Mesothelial cell of epicardium (in vitro differentiated cells): ENCODE measurements at places on chromosomes 2 and 18. TPM values are rescaled to one million over a fixed set of nuclear protein-coding genes. Genes with fewer than 3 reads are reported as not detected.

DNA sequence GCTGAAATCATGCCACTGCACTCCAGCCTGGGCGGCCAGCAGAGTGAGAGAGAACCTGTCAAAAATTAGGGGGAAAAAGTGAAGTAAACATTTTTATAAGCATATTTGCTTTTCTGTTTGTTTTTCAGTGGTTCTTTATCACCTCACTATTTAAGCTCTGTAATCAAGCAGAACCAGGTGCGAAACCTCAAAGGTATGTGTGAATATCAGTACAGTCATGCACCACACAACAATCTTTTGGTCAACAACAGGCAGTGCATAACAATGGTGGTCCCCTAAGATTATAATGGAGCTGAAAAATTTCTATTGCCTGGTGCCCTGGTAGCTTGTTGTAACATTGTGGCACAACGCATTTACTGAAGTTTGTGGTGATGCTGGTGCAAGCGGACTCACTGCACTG is 167.4 kb upstream of the STON1 start:
- peaks cover 2% of the 10 kb centered on the region for H3K36me3 ChIP-seq
- H3K27me3 ChIP-seq, result no peaks in the 10 kb centered on the region
- H3K4me3 ChIP-seq, result no peak overlapping the region
- DNase-seq, result no peak
- no peak overlapping the region for H3K27ac ChIP-seq

DNA sequence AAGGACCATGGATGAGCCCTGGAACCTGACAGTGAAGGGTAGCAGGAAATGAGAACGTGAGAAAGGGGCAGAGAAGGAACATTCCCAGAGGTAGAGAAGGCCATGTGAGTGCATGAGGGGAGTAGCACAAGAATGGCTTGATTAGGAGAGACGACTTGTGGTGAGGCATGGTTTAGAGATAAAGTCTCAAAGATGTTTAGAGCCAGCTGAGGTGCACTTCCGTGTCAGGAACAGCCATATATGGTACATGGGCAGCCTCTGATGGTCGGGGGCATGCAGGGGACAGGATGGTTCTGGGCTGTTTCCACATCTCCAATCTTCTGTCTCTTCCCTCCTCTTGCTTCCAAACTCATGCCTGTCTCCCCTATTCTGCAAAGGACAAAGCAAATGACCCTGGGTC is 28.8 kb upstream of the EFEMP1 start:
- peaks cover 12% of the 10 kb centered on the region for H3K27me3 ChIP-seq
- H3K27ac ChIP-seq, result no peak overlapping the region
- no peak for DNase-seq
- H3K4me1 ChIP-seq, result peaks cover 22% of the 10 kb centered on the region

GRCh38 chr2:36800381-36800780 is 103.9 kb downstream of the VIT start:
- no peak overlapping the region for H3K27ac ChIP-seq
- peaks cover 12% of the 10 kb centered on the region for H3K27me3 ChIP-seq
- no peaks in the 10 kb centered on the region for H3K4me1 ChIP-seq
- no peak overlapping the region for H3K4me3 ChIP-seq
- H3K36me3 ChIP-seq, result no peaks in the 10 kb centered on the region

GRCh38 chr18:26738706-26739105 is 126.8 kb downstream of the AQP4 start:
- no peaks in the 10 kb centered on the region for H3K36me3 ChIP-seq
- H3K27me3 ChIP-seq, result no peaks in the 10 kb centered on the region
- DNase-seq, result no peak
- H3K27ac ChIP-seq, result no peak overlapping the region
- peaks cover 7% of the 10 kb centered on the region for H3K4me1 ChIP-seq
- no peak overlapping the region for H3K4me3 ChIP-seq

DNA sequence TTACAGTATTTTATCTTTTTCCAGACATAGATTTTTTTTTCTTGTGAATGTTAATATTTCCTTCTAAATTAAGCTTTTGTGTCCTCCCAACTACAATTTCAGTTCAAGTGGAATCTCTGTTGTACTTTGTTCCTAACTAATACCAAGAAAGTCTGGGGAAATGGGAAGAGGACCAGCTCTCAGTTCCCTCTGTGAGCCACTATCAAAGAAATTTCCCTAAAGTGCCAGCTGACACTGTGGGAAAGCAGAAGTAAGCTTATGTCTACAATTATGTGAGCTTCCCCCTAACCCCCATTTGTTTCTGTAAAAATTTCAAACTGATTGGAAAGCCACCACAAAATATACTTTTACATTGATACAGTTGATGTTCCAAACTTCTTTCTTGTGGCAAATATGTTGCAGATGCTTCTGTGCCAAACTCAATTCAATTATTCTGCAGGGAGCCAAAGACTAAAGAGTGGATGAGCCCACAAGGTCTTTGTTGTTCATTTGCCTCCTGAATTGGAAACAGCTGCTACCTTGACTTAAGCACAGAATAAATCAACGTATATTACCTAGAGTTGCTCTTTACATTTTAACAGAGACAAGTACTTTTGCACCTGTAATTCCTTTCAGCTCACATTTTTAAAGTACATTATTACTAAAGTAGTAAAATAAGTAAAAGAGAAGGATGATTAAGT is 306.6 kb downstream of the PTH2R start:
- H3K27me3 ChIP-seq, result peaks cover 3% of the 10 kb centered on the region
- peaks cover 9% of the 10 kb centered on the region for H3K4me1 ChIP-seq
- H3K4me3 ChIP-seq, result no peak overlapping the region
- no peak overlapping the region for H3K27ac ChIP-seq
- no peak for DNase-seq

- peaks cover 3% of the 10 kb centered on the region for H3K36me3 ChIP-seq
- H3K27ac ChIP-seq, result no peak overlapping the region
- no peak for DNase-seq
- H3K4me3 ChIP-seq, result no peak overlapping the region
- H3K4me1 ChIP-seq, result no peaks in the 10 kb centered on the region
Observed at GRCh38 chr2:18731666-18732065, 142.3 kb upstream of the NT5C1B start.

DNA sequence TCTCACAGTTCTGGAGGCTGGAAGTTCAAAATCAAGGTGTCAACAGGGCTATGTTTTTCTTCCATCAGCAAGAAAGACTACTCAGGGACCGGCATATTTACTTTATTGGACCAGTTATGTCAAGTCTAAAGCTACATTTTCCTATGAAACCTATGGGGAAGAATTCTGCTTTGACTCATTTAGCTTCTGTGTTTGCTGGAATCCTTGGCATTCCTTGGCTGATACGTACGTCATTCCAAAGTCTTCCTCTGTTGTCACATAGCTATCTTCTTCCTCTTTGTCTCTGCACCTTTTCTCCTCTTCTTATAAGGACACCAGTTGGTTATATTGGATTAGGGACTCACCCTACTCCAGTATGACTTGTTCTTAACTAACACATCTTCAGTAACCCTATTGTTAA is 137.4 kb upstream of the FBXO11 start:
- H3K27ac ChIP-seq, result no peak overlapping the region
- no peak overlapping the region for H3K4me3 ChIP-seq
- no peak for DNase-seq

GRCh38 chr18:54710074-54710899 is 118.0 kb upstream of the RAB27B start:
- H3K4me1 ChIP-seq, result no peaks in the 10 kb centered on the region
- H3K4me3 ChIP-seq, result no peak overlapping the region
- DNase-seq, result no peak
- no peak overlapping the region for H3K27ac ChIP-seq
- no peaks in the 10 kb centered on the region for H3K27me3 ChIP-seq

GRCh38 chr18:69795791-69796190 is 151.9 kb downstream of the CD226 start:
- H3K4me1 ChIP-seq, result peaks cover 7% of the 10 kb centered on the region
- no peaks in the 10 kb centered on the region for H3K36me3 ChIP-seq
- H3K27me3 ChIP-seq, result no peaks in the 10 kb centered on the region
- H3K4me3 ChIP-seq, result no peak overlapping the region
- DNase-seq, result no peak

DNA sequence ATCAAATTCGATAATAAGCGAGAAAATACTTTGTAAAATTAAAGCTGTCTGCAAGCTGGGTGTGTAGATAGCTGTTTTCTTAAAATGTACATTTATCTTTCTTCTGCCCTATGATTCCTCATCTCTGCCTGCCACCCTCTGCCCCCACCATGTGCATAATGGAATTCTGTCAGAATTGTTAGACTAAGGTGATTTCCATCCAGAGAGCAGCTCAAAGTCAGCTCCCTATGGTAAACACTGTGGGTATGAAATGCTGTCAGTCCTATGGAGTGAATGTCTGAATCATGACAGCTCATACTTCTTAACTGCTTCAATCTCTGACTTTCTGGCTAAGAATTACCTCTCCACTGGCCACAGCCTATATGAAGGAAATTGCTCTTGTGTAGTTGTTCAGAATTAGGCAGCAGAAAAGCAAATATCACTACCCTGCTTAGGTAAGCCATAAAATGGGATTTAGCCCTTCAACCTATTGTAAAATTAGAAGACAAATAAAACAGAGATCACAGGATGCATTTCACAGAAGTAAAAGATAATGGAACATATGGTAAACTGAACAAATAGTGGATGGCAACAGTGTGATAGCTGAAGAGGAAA is 137.7 kb downstream of the CD8B2 start:
- peaks cover 18% of the 10 kb centered on the region for H3K27me3 ChIP-seq
- H3K27ac ChIP-seq, result no peak overlapping the region
- DNase-seq, result no peak
- H3K4me1 ChIP-seq, result peaks cover 7% of the 10 kb centered on the region

DNA sequence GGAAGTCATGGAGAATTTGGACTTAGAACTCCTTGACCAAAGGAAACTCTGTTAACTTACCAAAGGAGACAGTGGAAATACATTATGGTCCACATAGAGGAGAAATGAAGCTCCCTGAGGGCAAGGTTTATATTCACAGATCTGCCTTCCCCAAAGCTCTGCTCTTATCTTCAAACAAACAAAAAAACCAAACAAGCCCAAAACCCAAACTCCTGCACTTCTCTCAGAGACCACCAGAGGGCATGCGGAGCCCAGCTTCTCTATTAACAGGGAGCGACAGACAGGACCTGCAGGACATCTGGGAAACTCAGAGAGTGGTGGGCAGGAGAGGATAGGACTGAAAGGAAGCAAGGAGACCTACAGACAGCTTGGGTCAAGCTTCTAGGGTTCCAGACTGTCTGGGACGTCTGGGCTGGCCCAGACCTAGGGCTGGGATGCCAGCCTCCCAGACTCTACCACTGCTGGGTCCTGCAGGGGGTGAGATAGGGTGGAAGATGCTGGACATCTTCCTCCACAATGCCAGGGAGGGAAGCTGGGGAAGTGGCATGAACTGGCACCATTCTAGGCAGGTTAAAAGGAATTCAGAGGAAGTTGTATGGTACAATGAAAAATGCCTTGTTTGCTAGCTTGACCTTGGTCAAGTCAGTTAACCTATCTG is 4.0 kb upstream of the WNT10A start:
- H3K36me3 ChIP-seq, result peaks cover 5% of the 10 kb centered on the region
- peaks cover 55% of the 10 kb centered on the region for H3K27me3 ChIP-seq
- DNase-seq, result peak; percentile 87
- peak overlapping the region; percentile 73 for H3K27ac ChIP-seq
- peaks cover 55% of the 10 kb centered on the region for H3K4me1 ChIP-seq
- no peak overlapping the region for H3K4me3 ChIP-seq

DNA sequence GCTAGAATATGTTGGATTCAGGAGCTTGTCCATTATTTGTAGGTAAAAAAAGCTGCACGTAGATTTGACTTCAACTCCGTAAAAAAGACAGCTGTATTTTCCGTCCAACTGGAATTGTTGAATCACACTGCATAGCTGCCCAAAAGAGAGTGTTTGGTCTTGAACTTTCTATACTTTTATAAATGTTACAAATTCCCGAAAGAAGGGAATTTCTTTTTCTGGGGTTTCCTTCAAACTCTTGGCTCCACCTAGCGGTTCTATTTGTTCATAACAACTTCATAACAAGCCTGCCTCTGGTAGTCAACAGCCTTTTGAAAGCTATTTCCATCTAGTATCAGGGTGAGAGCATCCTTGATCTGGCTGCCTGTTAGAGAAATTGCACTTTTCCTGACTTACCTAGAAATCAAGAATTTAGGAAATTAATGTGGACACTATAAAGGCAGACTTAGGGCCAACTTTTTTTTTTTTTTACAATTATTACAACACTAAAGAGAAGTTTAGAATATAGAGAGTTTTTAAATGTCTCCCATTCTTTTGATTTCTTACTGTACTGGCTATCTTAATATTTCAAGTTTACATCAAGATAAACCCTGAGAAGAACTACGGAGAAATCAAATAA is 48.1 kb downstream of the TMEM185B start:
- no peaks in the 10 kb centered on the region for H3K4me1 ChIP-seq
- no peaks in the 10 kb centered on the region for H3K27me3 ChIP-seq
- no peak overlapping the region for H3K27ac ChIP-seq
- peaks cover 8% of the 10 kb centered on the region for H3K36me3 ChIP-seq
- DNase-seq, result no peak
- H3K4me3 ChIP-seq, result no peak overlapping the region

GRCh38 chr18:22170421-22171257 is 1.2 kb downstream of the GATA6 start:
- peaks cover 43% of the 10 kb centered on the region for H3K4me1 ChIP-seq
- peak overlapping the region; percentile 98 for H3K4me3 ChIP-seq
- peak overlapping the region; percentile 99 for H3K27ac ChIP-seq
- peaks cover 62% of the 10 kb centered on the region for H3K27me3 ChIP-seq
- peaks cover 33% of the 10 kb centered on the region for H3K36me3 ChIP-seq

DNA sequence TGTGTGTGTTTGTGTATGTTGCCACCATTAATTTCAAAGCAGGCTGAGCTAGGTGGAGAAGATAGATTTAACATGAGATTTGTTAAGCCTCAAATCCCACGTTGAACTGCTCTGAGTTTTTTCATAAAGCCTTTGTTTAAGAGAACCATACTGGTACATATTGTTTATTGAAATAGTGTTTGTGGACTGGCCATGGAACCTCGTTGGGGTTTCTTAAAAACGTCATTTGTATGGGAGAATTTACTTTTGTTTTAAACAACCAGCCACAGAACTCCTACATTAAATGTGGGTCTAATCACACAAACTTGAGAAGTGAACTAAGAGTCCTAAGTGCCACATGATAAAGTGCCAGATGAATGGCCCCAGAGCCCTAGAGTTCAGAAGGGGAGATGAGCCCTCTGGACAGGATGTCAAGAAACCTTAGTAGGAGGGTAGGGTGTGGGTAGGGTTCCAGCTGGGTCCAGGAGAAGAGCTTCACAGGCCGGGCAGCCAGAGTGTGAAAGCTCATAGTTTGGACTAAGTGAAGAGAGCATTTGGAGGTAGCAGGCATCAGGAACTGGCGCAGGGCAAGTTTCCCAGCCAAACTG is 120.6 kb upstream of the EML6 start:
- H3K27me3 ChIP-seq, result no peaks in the 10 kb centered on the region
- peak overlapping the region; percentile 28 for H3K27ac ChIP-seq
- DNase-seq, result no peak
- peaks cover 22% of the 10 kb centered on the region for H3K36me3 ChIP-seq
- H3K4me3 ChIP-seq, result no peak overlapping the region

The MYO7B gene
- total RNA-seq, result 0.04 to 0.55 TPM (median 0.25 TPM) in 3 replicates

The MTA3 gene
- 97.1 to 107 TPM (median 106 TPM) in 3 replicates for total RNA-seq

The KCNG3 gene
- total RNA-seq, result 0.09 to 0.27 TPM (median 0.18 TPM) in 3 replicates

The CYRIA gene
- total RNA-seq, result 3.9 to 4.5 TPM (median 4.0 TPM) in 3 replicates

The CGREF1 gene
- total RNA-seq, result 1.5 to 3.0 TPM (median 1.8 TPM) in 3 replicates

The MYO3B gene
- 8.9 to 9.1 TPM (median 9.1 TPM) in 3 replicates for total RNA-seq

The ERICH2 gene
- 0.47 to 1.1 TPM (median 0.94 TPM) in 3 replicates for total RNA-seq

The RFTN2 gene
- 7.7 to 9.9 TPM (median 9.7 TPM) in 3 replicates for total RNA-seq

The DSG4 gene
- 0.07 to 0.09 TPM (median 0.09 TPM) in 3 replicates for total RNA-seq
